Uterus (tissue), 4 donors: ENCODE measurements at places on chromosomes 5 and 9.

GRCh38 chr9:118503236-118503635 lies 799.0 kb downstream of the TLR4 start:
- no peak for DNase-seq

GRCh38 chr9:32957358-32957757 lies 44.1 kb downstream of the APTX start:
- DNase-seq, result no peak

- no peak for DNase-seq
These were observed 25.5 kb downstream of the ABHD17B start for GRCh38 chr9:71885467-71885866.

DNA sequence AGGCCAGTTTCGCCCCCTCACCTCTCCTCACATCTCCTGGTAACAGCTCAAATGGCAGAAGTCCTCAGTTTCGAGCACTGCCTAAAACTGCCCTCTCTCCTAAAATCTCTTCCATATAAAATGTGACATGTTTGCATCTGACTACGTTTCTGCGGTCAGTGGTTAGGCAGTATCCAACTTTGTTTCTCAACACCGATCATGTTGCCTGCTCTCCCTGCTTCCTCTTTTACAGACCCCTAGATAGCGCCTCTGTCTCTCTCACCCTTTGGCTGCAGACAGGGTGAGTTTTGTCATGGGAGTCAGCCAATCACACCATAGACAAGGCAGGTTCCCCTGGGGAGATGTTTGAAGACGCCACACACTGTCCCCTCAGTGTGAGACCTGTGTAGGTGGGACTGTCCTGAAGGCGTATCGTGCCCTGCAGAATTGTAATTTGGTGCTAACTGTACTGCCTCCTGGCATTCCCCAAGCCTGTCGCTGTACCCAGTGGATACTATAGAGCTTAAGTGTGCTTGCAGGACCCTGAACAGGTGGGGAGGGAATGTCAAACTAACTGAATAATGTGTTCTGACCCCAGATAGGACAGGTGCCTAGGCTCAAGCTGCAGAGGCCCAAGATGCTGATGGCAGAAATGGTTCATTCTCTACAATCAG lies 1.1 kb downstream of the HEXB start:
- no peak for DNase-seq

DNA sequence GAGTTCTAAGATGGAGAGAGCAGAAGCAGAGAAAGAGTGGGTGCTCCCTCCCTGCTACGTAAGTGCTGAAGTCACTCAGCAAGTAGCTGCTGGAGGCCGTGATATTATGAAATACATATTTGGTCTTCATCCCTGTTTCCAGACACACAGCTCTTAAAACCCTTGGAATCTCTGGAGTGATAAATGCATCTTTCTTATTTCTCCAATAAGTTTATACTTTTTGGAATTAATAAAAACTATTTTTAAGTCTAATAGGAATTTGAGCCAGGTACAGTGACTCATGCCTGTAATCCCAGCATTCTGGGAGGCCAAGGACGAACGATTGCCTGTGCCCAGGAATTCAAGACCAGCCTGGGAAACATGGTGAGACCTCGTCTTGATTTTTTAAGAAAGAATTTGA lies 60.6 kb downstream of the AUH start:
- no peak for DNase-seq

DNA sequence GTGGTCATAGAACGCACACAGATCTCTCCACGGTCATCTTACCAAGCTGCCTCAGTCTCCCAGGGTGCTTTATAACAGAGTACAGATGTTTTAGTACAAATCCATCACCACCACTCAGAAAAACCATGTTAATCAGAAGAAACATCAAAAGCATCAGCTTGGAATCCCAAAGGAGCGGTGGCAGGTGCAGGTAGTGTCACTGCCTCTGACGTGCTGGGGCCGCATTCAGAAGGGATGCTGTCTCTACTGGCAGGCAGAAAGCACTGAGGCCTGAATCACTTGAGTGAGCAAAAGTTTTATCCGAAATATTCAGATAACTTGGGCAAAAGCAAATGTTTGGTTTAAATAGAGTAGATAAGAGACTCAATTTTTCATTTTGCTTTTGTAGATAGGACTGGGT lies 448.4 kb upstream of the ZNF608 start:
- no peak for DNase-seq

DNA sequence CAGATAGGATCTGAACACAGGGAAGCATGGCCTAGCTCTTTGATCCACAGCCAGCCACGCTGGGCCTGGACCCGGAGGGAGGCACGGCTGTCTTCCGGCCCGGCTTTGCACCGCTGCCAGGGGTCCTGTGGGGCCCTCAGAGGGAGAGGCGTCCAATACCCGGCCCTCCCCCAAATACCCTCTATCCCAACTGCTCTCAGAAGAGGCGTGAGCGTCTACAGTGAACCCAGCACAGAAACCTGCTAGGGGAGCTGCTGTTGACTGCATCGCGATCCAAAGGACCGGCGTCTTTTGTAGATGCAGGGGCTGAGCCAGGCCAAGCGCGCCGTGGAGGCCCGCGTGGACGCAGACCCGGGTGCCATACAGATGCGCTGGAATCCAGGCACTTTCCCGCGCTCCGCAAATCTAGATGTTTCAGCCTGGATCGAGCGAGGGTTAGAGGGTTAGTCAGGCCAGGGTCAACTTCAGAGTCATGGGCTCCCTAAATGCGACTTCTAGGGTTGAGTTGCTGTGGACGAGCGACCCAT lies 1.1 kb upstream of the TCF7 start:
- no peak for DNase-seq

GRCh38 chr9:4567601-4568000 lies 77.3 kb downstream of the SLC1A1 start:
- no peak for DNase-seq

DNA sequence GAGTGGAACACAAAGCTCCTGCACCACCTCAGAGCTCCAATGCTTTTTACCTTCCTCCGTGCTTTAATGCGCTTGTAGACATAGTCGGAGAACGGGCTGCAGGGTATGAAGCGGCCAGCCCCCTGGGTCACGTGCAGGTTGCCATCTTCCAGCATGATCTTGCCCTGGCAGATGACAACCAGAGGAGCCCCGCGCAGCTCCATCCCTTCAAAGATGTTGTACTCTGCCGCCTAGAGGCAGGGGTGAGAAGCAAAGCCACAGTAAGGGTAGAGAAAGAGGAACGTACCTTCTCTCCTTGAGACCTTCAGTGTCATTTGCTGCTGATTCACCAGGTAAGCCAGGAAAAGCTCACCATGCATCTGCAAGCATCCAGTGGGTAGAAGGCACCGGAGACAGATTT lies 112.3 kb downstream of the DPYSL3 start:
- DNase-seq, result no peak

DNA sequence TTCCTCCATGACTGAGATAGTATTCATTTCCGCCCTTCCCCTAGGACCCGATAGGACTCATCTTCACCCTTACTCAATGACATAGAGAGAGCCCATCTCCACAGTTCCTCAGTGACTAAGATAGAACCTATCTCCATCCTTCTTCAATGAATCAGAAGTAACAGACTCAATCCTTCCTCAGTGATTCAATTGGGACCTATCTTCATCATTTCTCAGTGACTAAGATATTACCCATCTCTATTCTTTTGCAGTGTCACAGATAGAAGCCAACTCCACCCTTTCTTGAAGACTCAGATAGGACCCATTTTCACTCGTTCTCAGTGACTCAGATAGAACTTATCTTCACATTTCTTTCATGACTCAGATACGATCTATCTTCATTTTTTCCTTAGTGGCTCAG lies 164.6 kb downstream of the FBXO4 start:
- DNase-seq, result no peak

GRCh38 chr9:120845255-120845654 lies 2.5 kb upstream of the PSMD5 start:
- DNase-seq, result no peak

DNA sequence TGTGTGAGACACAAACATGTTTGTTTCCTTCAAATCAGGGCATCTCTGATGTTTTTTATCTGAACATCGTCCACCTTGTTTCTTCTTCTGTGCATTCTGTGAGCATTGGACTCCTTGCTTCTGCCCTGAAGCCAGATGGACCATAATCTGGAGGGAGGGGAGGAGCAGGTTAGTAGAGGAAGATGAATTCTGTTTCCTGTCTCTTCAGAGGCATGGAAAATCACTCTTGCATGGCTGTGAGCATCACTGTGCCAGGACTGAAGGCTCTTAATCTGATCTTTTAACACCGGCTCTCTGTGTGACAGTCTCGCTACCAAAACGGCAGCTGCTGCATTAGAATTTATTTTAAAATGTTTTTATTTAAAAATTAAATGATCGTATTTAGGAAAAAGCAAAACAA lies 43.3 kb downstream of the TLE4 start:
- DNase-seq, result no peak

- DNase-seq, result no peak
These were observed 65.9 kb downstream of the CWC27 start for GRCh38 chr5:64834611-64835010.

DNA sequence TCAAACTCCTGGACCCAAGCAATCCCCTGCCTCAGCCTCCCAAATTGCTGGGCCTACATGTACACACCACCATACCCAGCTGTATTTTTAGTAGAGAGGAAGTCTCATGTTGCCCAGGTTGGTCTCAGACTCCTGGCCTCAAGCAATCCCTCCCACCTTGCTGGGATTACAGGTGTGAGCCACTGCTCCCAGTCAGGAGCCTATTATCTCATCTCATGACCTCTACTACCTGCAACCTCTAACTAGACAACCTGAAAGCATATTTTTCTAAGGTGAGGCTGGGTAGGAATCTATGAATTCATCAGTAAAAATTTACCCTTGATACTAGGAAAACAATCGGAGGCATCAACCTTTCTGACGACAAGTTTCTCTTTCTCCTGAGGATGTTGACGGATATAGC lies 10.0 kb downstream of the FAM13B start:
- no peak for DNase-seq

DNA sequence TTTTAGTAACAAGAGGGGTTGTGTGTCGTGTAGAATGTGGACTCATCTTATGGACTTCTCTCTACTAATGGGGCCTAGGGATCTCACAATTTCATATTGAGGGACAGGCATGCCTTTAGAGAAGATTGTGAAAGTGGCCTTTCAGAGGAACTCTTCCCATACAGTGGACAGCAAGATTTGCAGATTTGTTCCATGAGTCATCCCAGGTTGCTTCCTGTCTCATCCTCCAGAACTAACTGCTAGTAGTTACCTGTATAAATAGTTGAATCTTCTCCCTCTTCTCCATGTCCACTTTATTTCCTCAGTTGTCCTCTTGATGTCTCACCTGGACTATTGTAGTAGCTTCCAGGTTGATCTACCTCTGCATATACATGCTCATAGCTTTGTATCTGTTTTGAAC lies 997.5 kb upstream of the CTNND2 start:
- DNase-seq, result no peak

DNA sequence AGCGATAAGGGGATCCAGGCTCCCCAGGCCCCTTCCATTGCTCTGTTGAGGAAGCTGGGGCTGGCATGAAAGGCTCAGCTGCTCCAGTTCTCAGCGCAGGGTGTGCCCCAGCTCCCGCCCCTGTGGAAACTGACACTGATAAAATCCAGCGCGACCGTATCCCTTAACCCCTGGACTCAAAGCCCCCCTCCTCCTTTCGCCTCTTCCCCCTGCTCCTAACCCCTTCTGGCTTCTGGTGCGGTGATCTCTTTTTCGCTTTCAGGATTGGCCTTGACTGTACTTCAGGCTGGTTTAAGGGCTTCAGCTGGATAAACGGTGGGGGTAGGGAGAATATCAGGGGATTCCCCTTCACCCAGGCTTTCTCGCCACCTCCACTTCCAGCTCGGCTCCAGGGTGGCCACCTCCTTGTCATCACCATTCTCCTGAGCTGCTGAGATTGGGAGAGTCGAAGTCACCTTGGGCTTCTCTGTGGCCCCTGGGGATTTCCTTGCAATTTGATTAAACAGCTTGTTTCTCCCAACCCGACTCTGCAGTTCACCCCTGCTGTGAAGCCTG lies 843 bp downstream of the BSPRY start:
- no peak for DNase-seq

DNA sequence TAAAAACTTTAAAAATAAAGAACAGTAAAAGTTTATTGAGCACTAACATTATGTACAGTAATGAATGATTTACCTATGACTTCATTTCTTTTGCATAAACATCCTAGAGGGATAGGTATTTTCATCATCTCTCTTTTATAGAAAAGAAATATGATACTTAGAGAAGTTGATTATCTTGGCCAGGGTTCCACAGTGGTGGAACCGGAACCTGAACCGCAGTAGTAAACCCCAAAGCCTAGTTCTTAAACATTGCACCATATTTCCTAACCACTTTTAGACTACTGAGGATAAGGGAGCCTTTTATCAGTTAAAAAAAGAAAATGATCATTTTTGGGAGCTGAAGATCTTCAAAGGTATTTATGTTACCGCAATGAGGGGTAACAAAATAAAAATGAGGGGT lies 205.7 kb upstream of the SGCD start:
- no peak for DNase-seq

- no peak for DNase-seq
These were observed 37.5 kb upstream of the SUSD3 start for GRCh38 chr9:93020771-93021670.

DNA sequence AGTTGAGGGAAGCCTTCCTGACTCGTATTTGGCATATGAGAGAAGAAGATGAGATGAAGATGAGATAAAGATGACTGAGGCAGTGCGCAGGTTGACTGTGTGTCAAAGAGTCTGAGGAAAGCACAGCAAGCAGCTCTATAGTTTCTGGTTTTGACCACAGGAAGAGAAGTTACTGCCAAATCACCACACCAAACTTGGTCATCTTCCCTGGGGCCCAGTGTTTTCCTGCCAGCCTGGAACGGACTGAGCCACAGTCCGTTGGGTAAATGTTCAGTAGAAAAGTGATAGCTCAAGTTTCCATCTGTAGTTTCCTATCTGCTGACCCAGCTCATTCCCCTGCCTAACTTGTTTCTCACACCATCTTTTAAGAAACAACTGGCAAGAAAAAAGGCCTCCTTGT lies 80.7 kb upstream of the ADAMTS19 start:
- no peak for DNase-seq

- no peak for DNase-seq
These were observed 55.6 kb downstream of the MACROH2A1 start for GRCh38 chr5:135343413-135343812.

GRCh38 chr5:7208938-7209337 lies 187.0 kb upstream of the ADCY2 start:
- no peak for DNase-seq

DNA sequence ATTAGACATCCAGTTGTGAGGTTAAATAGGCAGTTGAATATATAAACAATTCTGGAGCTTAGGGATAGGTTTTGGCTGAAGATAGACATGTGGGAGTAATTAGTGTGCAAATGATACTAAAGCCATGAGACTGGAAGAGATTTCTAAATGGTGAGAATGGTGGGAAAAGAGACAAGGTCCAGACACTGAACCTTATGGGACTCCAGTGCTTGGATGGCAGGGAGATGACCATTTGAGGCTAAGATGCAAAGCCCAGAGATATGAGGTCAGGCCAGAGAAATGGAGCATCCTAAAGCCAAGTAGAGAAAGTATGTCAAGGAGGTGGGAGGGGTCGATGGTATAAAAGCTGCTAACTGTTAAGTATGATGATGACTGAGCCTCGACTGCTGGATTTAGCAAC lies 115.6 kb downstream of the SEMA5A start:
- DNase-seq, result no peak

DNA sequence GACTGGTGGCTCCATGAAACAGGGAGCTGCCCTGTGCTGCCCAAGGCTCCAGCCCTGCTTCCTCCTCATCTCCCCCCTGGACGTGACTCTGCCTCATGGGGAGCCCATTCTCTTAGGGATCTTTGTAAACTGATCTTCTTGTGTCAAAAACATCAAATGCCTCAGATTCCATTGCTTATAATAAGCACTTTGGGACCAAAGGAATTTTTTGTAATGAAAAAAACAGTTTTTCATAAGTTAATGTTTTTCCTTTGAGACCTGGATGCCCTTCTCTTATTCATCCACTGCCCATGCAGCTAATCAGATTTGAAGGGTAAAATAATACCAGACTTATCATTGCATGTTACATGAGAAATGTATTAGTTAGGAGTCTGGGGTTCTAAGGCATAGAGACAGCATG lies 41.7 kb downstream of the PALM2AKAP2 start:
- DNase-seq, result no peak
